ENCODE measurements at places on chromosomes 2 and 18. TPM values are rescaled to one million over a fixed set of nuclear protein-coding genes. Genes with fewer than 3 reads are reported as not detected.
A peak's percentile ranks its signal among the peaks of the same experiment; 100 is the strongest.

- no peak for DNase-seq
Observed at GRCh38 chr2:196592331-196592910, 47.1 kb upstream of the CCDC150 start.

TBR1 gene
- total RNA-seq = 73.8 TPM

- DNase-seq = no peak
Observed at GRCh38 chr2:132374551-132374950, 42.1 kb upstream of the GPR39 start.

DNA sequence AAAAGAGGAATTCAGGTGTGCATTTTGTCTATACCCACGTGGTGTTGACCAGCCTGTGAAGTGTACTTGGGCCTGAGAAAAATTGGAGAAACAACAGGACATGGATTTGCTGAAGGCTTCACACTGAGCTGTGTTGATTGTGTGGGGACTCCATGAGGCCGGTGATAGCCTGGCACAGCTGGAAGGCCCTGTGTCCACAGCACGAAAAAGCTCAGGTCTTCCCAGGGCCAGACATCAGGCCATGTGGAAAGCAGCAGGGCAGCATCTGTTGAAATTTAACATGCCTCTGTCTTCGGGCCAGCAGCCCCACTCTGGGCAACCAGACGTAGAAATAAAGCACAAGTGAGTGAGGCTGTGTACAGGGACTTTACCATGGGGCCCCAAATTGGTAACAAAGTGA lies 84.1 kb downstream of the HS6ST1 start:
- no peak for DNase-seq

GAD1 gene
- 80.7 TPM for total RNA-seq

RNF152 gene
- total RNA-seq = 106 TPM

DNA sequence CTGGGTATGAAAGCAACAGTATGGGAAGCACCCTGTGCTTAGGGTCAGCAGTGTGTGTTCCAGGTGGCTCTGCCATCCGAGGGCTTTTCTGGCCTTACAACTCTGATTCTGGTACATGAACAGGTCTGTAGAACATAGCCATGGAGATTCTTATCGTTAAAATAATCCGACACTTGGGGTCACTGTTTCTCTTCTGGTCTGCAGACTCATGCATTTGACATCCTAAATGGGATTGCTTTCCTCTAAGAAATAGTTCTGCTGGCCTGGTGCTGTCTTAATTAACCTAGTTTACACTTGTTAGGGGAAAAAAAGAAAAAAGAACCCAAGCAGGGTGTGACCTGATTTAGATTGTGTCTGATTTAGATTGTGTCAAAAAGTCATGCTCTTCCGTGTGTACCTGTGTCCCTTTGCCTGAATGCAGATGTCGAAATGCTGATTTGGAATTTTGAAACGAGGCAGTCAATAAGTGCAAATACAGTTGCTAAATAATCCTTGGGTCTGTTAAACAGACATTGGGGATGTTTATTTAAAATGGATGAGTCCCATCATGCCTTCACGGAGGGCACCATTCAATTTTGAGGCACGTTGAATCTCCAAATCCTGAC lies 59.6 kb downstream of the TRPM8 start:
- DNase-seq = peak; percentile 54

APCDD1 gene
- total RNA-seq = 10.6 TPM

ZNF385B gene
- 7.7 TPM for total RNA-seq

DNA sequence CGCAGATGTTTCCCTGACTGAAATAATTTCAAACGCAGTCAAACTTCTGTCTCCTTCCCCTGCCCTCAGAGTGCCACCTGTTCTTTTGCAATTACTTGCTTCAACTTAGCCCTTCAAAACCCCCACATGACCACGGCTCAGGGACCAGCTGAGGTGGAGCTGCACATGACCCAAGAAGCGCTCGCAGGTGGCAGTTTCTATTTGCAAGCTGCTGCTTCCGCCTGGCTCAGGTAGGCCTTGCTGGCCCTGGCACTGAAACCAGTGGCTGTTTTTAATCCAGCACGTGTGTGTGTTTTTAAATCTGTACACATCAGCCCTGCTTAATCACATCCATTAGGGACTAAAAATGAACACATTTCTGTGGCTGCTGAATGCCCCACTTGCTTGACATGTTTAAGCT lies 95.3 kb downstream of the CCDC93 start:
- DNase-seq = no peak

NPAS2 gene
- total RNA-seq = 6.5 TPM

DNA sequence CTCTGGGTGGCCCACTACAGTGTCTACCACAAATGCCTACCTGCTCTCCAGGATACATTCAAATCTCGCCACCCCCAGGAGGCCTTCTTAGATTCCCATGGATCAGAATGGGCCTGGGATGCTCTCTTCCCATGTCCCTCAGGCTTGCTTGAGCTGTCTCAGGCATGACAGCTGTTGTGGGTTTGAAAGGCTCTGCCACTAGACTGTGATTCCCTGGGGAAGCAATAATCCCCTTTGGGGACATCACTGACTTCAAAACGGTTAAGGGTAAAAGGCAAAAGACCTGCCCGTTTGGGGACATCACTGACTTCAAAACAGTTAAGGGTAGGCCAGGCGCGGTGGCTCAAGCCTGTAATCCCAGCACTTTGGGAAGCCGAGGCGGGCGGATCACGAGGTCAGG lies 35.8 kb upstream of the ZNF516 start:
- no peak for DNase-seq

TMEM247 gene
- not detected for total RNA-seq

- DNase-seq = no peak
Observed at GRCh38 chr2:36812196-36812595, 115.7 kb downstream of the VIT start.
